Foreskin keratinocyte (primary cell): ENCODE measurements at places on chromosomes 3 and 15. TPM values are rescaled to one million over a fixed set of nuclear protein-coding genes. Genes with fewer than 3 reads are reported as not detected.

TM4SF18 gene
- polyA plus RNA-seq = not detected in 2 replicates

ITPKA gene
- polyA plus RNA-seq = 0.55 and 0.62 TPM in 2 replicates

VGLL3 gene
- polyA plus RNA-seq = 0.11 and 0.18 TPM in 2 replicates

TMCO5A gene
- polyA plus RNA-seq = not detected in 2 replicates

NT5DC2 gene
- polyA plus RNA-seq = 170 and 177 TPM in 2 replicates

SPESP1 gene
- polyA plus RNA-seq = 4.1 and 5.5 TPM in 2 replicates

EXD1 gene
- 0.02 TPM in 1 of 2 replicates, not detected in the other for polyA plus RNA-seq

CNTN6 gene
- polyA plus RNA-seq = not detected in 2 replicates

ELL3 gene
- 1.9 and 3.0 TPM in 2 replicates for polyA plus RNA-seq

FBXO40 gene
- not detected in 2 replicates for polyA plus RNA-seq

BFSP2 gene
- polyA plus RNA-seq = not detected in 2 replicates

MUSTN1 gene
- polyA plus RNA-seq = 0.80 and 0.84 TPM in 2 replicates

GOLGA8F gene
- not detected in 2 replicates for polyA plus RNA-seq

FOXB1 gene
- polyA plus RNA-seq = not detected in 2 replicates

FMN1 gene
- polyA plus RNA-seq = 0.26 and 0.30 TPM in 2 replicates

CHL1 gene
- not detected in 2 replicates for polyA plus RNA-seq

P2RY13 gene
- polyA plus RNA-seq = not detected in 2 replicates

KNL1 gene
- polyA plus RNA-seq = 6.1 and 7.6 TPM in 2 replicates
